ENCODE measurements at places on chromosomes 6 and 20. TPM values are rescaled to one million over a fixed set of nuclear protein-coding genes. Genes with fewer than 3 reads are reported as not detected.

GRCh38 chr20:63174309-63175037, 41.5 kb downstream of the YTHDF1 start:
- no peak for ATAC-seq

- ATAC-seq = no peak
Measured at GRCh38 chr6:166285233-166285632, 23.0 kb downstream of the PRR18 start.

The FAM50B gene
- 22.8 TPM for total RNA-seq

- ATAC-seq = no peak
Measured at GRCh38 chr6:100459592-100460184, 5.0 kb downstream of the SIM1 start.

Measured in activated T-helper 17 cell treated with anti-CD3 and anti-CD28 coated beads, Interleukin-2, amount 50 U/mL, for 72 hours (primary cell).